GM19239 (cell line): ENCODE measurements at places on chromosomes 4 and X.

DNA sequence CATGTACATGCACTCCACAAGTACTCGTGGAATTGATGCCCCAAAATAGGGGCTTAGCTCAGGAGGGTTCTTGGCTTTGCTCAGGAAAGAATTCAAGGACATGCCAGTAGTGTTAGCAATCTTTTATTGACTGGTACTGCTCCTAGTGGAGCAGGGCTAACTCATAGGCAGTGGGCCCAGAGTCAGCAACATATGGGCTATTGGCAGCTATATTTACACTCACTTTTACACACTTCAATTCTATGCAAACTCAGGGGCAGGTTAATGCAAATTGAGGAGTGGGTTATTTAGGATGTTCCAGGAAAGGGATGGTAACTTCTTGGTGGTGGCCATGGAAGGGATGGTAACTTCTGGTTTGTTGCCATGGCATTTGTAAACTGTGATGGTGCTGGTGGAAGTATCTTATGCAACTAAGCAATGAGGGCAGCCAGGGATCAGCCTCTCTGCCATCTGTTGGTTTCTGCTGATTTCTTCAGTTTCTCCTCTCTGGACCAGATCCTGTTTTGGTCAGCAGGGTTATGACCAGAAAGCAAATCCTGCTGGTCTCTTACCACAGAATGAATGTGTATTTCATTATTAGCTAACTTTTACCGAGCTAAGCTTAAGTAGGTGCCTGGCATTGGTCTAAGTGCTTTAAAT lies 69.2 kb upstream of the FAT1 start:
- DNase-seq, result no peak

DNA sequence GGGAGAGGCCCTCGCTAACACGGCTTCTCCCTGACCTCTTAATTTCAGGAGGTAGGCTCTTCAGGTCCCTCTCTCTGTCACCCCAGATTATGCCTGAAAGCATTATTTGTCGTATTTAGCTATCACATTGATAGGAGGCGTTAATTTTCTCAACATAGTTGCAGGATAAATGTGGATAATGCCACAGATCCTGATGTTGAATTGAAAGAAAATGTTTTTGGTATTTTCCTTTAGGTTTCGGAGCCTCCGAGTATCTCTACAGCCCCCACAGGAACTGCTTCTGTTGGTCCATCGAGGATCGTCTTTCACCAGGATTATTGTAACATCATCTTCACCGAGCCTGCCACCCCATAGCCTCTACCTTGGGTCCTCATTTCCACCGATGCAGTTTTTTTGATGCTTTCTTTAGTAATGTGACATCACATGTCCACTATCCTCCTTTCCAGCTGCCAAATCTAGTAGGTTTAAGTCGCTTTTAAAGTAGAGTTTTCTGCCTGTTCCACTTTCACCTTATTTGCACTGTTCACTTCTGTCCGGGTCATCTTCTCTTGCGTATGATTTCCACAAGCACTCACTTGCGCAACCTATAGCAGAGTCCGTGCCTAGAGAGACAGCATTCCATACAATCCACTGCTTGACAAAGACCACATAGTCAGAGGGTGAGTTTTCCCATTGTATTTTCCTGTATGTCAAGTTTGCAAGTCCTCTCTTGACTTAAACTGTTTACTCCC lies 665 bp downstream of the TIGD2 start:
- no peak for DNase-seq

- no peak for DNase-seq
These were observed 36.3 kb upstream of the SPIN4 start for GRCh38 chrX:63387411-63387810.

GRCh38 chrX:39212456-39212855 lies 411.2 kb downstream of the MID1IP1 start:
- DNase-seq, result no peak

DNA sequence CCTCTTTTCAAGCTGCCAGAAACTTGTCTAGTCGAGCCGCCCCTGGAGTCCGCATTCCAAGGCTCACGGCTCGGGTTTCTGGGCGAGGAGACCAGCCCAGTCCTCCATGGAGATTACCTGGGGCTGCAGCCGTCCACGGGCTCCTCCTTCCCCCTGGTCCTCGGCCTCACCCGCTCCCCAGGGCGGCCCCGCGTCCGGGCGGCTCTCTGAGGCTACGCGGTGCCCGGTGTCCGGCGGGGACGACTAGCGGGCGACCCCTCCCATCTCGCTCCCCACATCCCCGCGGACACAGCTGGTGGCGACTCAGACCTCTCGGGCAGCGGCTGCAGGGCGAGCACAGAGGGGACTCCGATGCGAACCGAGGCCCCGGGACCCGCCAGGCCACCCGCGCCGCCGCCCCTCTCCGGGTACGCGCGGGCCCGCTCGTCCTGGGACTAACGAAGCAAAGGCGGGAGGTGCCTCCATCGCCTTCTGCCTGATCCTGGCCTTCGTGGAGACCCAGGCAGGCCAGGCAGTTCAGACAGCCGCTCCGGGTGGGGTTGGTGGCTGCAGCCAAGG lies 159.4 kb downstream of the TRAM1L1 start:
- no peak for DNase-seq

DNA sequence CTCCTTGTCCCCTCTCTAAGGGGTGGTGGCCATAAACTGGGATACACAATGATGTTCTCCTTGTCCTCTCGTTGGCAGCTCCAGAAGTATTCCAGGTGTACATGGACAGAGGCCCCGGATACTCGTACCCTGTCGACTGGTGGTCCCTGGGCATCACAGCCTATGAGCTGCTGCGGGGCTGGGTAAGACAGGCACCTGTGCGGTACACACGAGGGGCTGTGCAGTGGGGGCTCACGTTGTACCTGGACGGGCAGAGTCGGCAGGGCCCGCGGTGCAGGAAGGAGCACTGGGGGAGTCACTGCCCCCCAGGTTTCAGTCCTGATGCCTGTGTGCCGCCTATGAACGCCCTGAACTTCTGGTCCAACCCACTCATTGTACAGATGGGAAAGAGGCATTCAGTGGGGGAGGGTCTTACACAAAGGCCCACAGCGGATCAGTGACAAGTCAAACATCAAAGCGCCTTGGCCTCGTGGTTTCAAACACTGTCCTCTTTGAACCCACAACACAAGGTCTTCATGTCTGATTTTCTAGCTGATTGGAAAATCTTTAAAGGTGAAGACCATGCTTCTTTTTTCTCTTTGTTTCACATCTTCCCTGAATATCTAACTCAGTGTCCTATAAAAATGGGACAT lies 261.6 kb downstream of the EVC2 start:
- no peak for DNase-seq

DNA sequence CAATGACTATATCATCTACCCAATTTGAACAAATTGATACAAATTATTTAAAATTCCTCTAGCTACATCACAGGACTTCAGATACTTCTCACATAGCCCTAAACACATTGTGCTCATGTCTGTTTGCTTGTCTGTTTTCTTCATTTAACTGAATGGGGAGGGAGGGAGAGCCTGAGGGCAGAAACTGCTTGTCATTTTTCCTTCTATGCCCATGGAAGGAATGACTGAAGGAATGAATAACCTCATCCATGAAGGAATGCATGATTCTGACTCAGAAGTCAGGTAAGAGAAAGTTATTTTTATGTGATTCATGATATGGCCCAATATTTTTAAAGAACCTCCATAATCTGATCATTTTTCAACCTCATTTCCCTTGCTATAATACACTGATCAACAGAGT lies 418.0 kb upstream of the PITX2 start:
- no peak for DNase-seq

DNA sequence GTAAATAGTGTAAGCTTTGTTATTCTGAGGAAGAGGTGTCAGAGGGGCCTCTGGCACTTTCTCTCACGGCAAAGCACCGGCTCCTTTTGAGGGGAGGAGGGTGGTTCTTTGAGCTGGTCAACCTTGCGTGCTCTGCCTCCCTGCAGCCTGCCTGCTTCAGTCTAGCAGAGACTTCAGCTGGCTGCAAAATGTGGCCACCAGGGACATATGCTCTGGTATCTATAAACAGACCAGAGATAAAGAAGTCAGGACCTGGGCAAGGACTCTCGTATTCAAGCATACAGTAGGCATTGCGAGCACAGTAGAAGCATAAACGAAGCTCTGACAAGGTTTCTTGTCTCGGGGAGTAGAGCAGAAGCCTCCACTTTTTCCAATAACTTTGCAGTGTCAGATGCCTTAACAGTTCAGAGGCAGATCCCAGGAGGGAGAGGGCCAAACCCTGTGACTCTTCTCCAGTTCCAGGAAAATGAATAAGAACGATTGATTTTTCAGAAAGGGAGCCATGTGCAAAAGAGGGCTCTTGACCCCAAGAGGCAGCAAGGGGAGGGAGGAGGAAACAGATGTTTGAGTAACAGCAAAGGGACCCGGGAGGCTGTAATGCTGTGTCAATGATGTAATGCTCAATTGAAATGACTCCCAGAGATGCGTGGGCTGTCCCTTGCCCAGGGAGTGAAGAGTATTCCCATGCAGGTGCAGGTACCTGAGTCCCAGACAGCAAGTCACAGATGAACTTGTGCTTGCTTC lies 57.9 kb upstream of the TEX13D start:
- DNase-seq, result no peak

DNA sequence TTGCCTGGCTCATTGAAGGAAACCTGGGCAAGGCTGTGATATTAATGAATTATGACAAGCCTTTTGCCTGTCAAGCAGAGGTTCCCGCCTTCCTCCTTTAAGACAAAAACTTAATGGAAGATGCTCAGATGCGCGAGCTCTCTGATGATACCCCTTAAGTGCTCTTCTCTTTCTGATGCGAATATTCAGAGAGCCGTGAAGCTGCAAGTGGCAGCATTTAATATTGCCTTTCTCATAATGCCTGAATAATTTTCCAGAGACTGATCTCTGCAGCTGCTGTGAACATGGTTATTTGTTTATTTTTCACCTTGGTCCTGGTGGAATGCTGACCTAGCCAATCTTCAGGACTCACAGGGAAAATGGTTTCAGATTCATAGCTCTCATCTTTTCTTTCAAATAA lies 251.8 kb downstream of the TENM3 start:
- DNase-seq, result no peak

- DNase-seq, result no peak
These were observed 34.3 kb downstream of the OR13H1 start for GRCh38 chrX:131577999-131578734.

DNA sequence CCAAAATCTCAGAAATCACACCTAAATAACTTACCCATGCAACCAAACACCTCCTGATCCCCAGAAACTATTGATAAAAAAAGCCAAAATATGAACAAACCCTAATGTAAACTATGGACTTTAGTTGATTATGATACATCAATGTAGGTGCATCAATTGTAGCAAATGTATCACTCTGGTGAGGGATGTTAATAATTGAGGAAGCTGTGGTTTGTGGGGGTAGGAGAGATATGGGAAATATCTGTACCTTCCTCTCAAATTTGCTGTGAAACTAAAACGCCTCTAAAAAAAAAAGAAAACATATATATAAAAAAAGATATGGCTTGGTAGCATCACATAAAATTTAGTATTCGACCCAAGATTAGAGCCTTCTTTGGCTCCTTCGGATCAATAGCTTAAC lies 144.3 kb upstream of the CPEB2 start:
- no peak for DNase-seq

DNA sequence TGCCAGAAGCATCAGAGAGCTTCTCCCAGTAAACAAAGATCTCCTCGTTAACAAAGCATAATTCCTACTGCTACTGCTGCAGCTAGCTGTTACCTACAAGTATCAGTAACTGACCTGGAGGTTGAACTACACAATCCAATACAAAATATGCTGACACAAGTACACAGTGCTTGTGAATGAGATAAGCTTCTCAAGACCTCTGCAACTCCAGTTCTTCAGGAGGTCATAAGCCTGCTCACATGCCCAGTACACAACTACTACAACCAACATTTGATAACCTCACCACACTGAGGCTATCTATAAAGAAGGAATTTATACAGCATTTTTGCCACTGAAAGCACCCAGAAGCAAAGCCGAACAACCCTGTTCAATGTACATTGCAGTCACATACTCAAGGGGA lies 66.7 kb upstream of the SMARCAD1 start:
- no peak for DNase-seq

GRCh38 chr4:90069151-90069550 lies 58.0 kb upstream of the CCSER1 start:
- no peak for DNase-seq

GRCh38 chr4:185247151-185247550 lies 37.8 kb downstream of the SNX25 start:
- no peak for DNase-seq

DNA sequence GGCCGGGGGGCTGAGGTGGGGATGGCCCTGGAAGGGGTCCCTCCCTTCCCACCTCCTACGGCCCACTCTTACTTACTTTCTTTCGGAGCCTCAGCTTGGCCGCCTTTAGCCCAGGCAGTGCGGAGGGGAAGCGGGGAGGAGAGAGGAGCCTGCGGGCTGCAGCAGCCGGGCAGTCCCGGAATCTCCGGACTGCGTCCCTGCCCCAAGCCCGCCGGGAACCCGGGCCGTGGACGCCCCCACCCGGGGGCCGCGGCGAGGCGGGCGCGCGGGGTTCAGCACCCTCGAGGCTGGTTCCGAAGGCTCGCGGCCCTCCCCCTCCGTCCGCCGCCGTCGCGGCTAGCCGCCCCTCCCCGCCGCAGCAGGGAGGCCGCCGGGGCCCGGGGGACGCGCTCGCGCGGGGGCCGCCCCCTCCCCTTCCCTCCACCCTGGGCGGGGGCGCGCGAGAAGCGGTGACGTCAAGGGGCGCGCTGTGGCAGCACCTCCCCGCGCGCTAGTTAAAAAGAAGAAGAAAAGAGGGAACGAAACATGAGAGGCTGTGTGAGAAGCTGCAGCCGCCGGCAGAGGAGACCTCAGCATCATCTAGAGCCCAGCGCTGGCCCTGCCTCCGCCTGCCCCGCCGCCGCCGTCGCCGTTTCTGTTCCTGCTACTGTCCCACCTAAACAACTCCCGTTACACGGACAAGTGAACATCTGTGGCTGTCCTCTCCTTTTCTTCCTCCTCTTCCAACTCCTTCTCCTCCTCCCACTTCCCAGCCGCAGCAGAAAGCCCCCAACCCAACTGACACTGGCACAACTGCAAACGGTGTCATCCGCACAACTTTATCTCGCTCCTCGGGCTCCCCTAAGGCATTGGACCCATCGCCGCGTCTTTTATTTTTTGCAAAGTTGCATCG lies at the start of gene HHIP:
Gene HHIP, plus strand, starts transcription at position 526 of the 892 bp plus-strand sequence. CDS start 520 bp downstream, outside the sequence.
- DNase-seq, result no peak

- DNase-seq, result no peak
These were observed 2707.5 kb downstream of the PCDH7 start for GRCh38 chr4:33427676-33428075.

DNA sequence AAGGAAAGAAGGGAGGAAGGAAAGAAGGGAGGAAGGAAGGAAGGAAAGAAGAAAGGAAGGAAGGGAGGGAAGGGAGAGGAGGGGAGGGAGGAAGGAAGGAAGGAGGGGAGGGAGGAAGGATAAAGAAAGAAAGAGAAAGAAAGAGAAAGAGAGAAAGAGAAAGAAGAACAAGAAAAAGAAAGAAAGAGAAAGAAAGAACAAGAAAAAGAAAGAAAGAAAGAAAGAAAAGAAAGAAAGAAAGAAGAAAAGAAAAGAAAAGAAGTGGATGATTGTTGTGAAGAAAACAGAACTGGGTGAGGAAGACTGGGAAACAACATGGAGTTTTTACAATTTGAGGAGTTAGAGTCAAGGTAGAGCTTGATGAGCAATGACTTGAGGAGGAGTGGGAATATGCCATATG lies 78.0 kb downstream of the EIF4E start:
- no peak for DNase-seq
